ENCODE measurements at places on chromosomes 12 and 14.

GRCh38 chr12:4482936-4483335 is 37.3 kb upstream of the FGF6 start:
- DNase-seq, result no peak

- no peak for DNase-seq
Observed at GRCh38 chr12:101793401-101793800, 37.4 kb downstream of the GNPTAB start.

DNA sequence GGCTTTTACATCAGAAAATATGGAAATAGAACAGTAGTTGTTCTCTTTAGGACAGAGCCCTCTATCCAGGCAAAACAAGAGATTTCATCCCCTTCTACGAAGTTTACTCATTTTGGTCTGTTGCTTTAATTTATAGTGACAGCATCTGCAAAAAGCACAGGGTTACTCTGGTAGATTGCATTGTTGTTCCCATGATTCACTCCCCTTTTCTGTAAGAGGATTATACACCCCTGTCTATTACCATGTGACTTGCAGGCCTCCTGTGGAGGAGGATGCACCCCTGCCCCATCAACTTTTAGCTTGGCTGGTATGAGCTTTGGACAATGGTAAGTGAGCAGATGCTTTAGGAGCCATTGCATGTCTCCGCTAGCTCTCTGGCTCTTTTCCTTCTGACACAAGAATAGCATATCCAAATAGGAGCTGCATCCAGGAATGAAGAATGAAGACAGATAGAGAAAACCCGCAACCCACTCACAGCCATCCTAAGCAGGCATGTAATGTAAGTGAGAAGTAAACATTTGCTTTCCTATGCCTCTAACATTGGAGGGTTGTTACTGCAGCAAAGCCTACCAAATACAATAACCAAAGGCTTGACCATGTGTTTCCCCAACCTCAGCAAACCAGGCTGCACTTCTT is 304.2 kb downstream of the AKAP6 start:
- DNase-seq, result no peak

DNA sequence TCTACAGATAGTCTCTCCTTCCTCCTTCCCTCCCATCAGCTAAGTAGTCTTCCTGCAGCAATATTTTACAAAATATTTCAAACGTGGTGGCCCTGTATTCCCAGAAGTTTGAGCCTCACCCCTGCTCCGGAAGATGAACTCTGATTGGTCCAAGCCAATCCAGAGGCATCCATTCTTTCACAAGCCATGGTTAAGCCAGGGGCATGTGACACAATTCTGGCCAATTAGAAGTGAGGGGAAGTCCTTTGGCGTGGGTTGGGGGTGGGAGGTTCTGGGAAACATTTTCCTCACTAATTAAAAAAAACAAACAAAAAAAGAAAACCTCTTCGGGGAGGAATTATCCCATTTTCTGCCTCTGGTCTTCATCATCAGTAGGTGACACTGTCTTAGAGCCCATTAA is 69.4 kb upstream of the GSC start:
- DNase-seq, result no peak

- DNase-seq, result no peak
Observed at GRCh38 chr14:49516286-49516685, 69.9 kb downstream of the RPS29 start.

DNA sequence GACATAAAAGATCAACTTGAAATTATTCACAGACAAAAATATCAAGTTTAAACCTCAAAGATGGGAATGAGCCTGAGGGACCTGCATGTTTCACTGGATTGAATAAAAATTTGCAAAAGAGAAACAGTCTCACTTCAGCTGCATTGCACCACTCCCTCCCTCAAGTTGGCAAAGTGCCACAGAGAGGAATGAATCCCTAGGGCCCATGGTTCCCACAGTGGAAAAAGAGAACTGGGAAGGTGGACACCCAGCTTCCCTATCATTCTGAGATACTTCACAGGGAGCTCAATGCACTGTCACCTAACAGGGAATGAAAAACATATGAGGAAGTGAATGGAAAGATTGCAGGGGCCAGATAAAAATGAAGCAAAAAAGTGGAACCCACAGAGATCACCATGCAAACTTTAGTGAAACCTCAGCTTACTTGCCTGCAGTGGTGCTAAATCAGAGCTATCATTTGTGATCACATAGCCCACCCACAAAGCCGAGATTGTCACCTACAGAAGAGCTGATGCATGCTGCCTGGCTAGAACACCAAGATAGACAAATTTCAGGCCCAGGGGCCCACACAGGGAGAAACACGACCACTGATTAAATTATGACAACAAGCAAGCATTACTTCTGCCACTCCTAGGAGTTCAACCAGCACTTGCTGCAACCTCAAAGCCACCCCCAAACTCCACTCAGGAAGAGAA is 911.3 kb downstream of the LRFN5 start:
- DNase-seq, result no peak

DNA sequence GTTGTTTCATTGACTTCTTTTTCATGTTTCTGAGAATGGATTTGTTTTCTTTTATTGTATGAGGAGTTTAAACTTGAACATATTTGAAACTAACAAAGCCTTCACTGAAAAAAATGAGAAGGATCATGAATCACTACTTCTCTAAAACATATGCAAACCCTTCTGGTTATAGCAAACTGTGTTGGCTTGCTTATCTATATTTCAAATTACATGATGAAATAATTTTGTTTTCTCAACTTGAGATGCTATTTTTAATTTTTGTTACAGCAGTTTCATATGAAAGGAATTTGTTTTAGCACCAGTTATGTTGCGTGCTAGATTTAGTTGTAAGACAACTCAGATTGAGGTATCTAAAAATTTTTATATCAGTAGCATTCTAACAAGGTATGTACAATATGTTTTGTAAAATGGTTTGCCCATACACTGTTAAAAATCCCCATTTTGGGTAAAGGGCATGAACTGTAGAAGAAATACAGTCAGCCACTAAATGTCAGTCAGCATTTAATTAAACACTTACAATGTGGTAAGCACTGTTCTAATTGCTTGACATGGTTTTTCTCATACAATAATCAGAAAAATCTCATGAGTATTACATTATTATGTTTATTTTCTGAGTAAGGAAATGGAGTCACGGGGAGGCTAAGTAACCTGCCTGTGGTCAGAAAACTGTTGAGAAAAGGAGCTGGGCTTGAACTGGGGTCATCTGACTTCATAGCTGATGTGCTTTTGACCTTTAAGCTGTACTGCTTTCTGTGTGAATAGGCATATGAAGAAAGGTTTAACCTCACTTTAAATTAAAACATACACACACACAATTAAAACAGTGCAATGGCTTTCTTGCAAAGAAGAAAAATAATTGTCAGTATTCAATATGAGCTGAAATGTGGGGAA is 105.7 kb downstream of the PLEKHA5 start:
- DNase-seq, result no peak

DNA sequence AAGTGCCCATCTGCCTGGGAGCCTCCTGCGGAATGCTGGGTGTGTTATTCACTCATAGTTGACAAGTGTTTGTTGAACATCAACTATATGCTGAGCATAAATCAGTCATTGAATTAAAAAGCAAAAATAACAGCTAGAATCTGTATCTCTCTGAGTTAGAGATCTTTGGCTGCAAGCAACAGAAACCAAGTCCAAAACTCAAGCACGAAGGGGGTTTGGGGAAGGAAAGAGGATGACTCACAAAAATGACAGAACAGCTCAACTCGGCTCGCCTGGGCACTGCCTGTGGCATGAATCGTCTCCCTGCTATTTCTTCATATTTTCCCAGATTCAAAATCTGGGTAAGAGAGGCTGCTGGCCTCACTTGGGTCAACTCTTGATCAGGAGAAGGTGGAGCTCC is 72.6 kb upstream of the NCOR2 start:
- no peak for DNase-seq

- DNase-seq, result no peak
Observed at GRCh38 chr12:120642121-120642520, 1.7 kb downstream of the CABP1 start.

DNA sequence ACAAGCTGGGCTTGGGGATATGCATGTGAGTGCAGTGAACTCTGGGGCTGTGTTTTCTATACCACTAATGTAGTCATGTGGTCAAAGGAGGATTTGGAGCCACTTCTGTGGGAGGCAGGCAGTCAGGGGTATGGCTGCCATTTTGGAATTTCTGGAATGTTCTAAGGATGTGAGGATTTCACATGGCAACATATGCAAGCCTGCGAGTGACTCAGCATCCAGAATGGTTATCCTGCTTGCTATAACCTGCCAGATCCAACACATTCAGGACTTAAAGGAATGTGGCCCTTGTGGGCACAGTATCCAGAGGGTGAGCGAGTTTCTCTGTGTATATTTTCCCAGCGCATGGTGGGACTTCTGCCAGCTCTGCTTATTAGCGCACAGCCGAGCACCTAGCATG is 249.2 kb upstream of the PWP1 start:
- no peak for DNase-seq

GRCh38 chr14:59126714-59127436 is 61.6 kb upstream of the DAAM1 start:
- no peak for DNase-seq

DNA sequence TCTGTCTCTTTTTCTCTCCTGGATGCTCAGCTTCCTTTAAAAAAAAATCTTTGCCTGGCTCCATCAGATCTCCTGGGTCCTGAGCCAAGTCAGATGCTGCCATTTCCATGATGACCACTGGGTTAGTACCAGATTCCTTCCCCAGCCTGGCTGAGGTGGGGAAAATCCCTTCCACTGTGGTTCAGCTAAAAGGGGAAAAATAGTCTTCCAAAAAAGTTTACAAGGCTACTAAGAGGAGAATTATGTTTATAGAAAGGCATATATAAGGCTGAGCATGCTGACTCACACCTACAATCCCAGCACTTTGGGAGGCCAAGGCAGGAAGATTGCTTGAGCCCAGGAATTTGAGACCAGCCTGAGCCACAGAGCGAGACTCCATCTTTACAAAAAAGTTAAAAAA is 28.4 kb upstream of the GAS2L3 start:
- DNase-seq, result no peak

GRCh38 chr14:81276073-81277069 is 55.6 kb upstream of the GTF2A1 start:
- DNase-seq, result no peak

DNA sequence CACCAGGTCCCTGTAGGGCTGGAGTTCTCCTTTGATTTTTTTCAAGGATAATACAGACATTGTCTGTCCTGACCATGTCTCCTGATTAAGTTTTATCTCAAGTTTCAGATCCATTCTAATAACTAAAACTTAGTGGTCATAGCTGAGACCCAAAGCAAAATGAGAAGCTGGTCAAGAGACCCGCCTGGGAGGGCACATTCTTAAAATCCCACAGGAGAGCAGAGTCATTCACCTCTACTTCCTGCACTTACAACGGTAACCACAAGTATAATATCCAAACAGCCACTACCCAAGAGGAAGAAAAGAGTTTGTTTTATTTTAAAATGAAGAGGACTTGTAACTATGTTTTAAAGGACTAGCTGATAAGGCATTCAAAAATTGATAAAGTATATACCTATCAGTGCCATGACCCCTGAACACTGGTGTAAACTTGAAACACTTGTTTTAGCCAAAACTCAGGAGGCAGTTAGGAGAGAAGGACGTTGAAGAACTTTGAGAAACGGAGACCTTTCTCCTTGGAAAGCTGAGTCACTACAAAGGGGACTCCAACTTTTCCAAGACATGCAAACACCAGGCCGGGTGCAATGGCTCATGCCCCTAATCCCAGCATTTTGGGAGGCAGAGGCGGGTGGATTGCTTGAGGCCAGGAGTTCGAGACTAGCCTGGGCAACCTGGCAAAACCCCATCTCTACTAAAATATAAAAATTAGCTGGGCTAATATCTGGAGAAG is 478.2 kb downstream of the GLT1D1 start:
- no peak for DNase-seq

GRCh38 chr14:49982082-49982481 is 89.2 kb downstream of the ARF6 start:
- no peak for DNase-seq

DNA sequence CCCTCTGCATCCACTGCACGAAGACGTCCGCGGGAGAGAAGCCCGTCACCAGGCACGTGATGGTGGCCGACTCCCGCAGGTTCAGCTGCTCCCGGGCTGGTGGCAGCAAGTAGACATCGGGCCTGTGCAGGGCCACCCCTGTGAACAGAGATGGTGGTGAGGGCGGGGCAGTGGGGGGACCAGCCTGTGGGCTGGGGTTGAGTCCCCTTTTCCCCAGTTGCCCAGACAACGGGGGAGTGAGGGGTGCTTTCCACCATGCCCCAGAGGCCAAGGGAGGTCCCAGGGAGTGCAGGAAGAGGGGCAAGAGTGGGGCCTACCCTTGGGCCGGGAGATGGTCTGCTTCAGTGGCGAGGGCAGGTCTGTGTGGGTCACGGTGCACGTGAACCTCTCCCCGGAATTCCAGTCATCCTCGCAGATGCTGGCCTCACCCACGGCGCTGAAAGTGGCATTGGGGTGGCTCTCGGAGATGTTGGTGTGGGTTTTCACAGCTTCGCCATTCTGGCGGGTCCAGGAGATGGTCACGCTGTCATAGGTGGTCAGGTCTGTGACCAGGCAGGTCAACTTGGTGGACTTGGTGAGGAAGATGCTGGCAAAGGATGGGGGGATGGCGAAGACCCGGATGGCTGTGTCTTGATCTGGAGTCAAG is 328.3 kb downstream of the TMEM121 start:
- DNase-seq, result no peak

- no peak for DNase-seq
Observed at GRCh38 chr14:68191567-68192321, 372.2 kb downstream of the RAD51B start.

DNA sequence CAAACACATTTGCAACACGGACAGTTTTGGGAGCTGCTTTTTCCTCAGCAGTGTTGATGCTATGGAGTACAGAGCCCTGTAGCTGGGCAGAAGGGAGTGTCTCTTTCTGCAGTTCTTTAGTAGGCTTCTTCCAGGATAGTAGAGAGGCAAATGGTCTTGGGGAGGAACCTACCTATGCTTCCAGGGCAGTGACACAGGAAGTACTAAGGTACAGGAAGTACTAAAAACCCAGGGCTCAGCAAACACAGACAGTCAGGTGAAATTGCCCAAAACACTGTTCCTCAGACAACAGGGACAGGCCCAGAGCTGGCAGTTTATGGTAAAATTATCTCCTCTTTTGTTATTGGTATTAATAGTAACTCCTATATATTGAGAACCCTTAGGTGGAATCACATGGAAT is 217.6 kb downstream of the TTC8 start:
- DNase-seq, result no peak

GRCh38 chr12:106289196-106289681 is 13.3 kb upstream of the TCP11L2 start:
- no peak for DNase-seq

GRCh38 chr12:42511656-42512055 is 77.9 kb downstream of the PRICKLE1 start:
- no peak for DNase-seq

Data from stimulated activated CD4-positive, alpha-beta T cell treated with anti-CD3 and anti-CD28 coated beads, Interleukin-12 subunit alpha, Interleukin-12 subunit beta, amount 100 ng/mL, for 48 hours (primary cell).